Stimulated activated CD4-positive, alpha-beta T cell treated with anti-CD3 and anti-CD28 coated beads, Interleukin-1b, Interleukin-23, amount 100 ng/mL, for 1 hour (primary cell): ENCODE measurements at places on chromosomes 13 and 19.

- no peak for DNase-seq
Observed at GRCh38 chr13:64928696-64929499, 2301.2 kb downstream of the PCDH9 start.

GRCh38 chr13:33146843-33147611, 130.8 kb downstream of the KL start:
- DNase-seq: no peak

DNA sequence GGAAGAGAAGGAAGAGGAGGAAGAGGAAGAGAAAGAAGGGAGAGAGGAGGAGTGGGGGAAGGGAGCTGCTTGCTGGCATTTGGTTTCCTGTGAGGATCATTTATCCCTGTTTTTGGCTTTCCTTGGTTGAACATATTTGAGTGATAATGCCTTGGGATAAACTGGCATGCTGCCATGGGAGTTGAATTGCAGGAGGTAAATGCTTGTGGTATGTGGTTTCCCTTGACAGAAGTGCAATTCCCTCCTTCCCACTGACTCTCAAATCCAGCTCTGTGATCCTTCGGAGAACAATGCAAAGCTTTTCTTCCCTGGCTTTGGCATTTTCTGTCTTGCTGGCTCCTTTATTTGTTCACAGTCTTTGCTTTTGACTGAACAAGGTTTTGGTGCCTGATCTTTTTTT, 27.2 kb upstream of the CBY2 start:
- DNase-seq: no peak

DNA sequence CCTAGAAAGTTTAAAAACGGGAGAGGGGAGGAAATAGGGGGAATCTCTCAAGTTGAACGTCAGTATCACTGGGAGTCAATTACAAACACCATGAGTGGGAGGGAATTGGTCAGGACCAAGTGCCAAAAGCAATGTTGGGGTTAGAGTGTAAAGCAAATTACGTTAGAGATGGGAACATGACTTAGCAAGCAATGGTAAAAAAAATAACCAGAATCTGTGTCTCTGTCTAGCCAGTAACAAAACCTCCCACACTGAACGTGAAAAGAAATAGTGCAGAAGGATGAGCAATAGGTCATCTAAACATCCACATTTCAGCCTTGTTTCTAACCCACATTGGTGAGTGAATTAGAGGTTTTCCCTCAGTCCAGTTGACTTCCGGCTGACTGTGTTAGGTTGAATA, 242.2 kb downstream of the COG6 start:
- DNase-seq: no peak

DNA sequence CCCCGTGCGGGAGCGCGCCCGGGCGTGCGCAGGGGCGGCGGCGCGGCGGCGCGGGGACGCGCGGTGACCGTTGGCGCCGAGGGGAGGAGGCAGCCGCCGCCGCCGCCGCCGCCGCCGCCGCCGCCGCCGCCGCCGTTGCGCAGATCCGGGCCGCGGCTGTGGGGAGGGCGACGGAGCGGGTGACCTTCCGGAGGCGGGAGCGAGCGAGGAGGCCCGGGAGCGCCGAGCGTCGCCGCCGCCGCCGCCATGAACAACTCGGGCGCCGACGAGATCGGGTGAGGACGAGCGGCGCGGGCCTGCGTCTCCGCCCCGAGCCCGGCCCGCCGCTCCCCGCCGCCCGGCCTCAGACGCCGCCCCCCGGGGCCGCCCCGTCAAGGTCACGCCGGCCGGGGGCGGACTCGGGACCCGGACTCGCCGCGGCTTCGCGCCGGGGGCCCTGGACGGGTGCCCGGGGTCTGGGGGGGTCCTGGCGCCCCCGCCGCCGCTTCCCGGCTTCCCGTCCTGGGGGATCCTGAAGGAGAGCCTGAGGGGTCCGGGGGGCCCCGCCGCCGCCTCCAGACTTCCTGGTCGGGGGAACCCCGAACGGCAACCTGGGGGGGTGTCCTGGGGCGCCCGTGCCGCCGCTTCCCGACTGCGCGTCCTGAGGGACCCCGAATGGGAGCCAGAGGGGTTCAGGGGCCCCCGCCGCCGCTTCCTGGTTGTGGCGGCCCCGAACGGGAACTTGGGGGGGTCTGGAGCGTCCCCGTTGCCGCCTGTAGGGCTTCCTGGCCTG, at the start of gene DAZAP1:
Gene DAZAP1 (plus strand): TSS at position 59 of the 772 bp plus-strand sequence. CDS start 188 bp downstream, at position 247.
- DNase-seq: no peak
